Stimulated activated naive CD4-positive, alpha-beta T cell treated with Interleukin-2 at 50 U/mL for 16 hours (primary cell): ENCODE measurements at places on chromosomes 2 and 18.
A peak's percentile ranks its signal among the peaks of the same experiment; 100 is the strongest.

DNA sequence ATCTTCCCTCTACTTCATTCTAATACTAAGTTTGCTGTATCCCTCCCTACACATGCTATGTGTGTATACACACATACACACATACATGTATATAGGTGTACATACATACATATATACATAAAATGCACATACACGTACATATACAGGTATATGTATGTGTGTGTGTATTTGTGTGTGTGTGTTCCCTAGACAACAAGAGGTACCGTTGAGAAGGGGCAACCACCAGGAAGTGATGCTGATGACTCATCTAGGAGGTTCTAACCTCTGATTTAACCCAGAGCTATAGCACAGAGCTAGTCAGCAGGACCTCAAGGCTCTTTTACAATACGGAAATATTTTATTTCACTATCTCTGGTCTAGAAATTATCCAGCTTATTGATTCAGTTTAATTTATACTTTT lies 139.2 kb downstream of the LAMA3 start:
- DNase-seq, result peak; percentile 31

DNA sequence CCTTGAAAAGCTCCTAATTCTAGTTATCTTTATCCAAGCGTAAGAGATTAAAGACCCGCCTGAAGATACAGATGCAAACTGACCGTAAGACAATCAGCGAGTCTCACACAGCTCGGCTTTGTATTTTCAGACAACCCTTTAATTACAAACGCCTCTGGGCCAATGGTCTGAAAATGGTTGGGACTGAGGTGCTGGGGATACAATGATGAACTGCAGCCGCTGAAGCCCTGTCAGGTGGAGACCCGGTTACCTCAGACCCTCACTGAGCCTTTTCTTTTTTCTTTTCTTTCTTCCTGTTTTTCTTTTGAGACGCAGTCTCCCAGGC lies 715 bp upstream of the CFAP36 start:
- no peak for DNase-seq

- DNase-seq, result no peak
These were observed 85.7 kb downstream of the COPS8 start for GRCh38 chr2:237171396-237171795.

GRCh38 chr2:70716131-70716743 lies 51.8 kb downstream of the ADD2 start:
- DNase-seq, result no peak

DNA sequence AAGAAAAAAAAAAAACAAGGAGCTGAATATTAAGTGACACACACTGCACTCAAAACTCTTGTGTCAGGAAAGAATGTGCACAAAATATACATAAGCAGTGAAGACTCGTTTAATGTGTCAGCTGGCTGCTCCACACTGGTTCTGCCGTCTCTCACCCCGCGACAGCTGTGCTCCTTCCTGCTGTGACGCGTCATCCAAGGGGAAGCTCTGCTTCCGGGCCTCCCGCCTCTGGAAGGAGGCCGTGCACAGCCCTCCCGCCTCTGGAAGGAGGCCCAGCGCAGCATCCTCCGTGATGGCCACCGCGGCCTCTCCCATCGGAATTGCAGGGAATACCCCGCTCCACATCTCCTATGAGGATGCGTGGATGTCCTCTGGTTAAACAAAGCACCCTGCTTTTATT lies 151.0 kb downstream of the HDAC4 start:
- no peak for DNase-seq

DNA sequence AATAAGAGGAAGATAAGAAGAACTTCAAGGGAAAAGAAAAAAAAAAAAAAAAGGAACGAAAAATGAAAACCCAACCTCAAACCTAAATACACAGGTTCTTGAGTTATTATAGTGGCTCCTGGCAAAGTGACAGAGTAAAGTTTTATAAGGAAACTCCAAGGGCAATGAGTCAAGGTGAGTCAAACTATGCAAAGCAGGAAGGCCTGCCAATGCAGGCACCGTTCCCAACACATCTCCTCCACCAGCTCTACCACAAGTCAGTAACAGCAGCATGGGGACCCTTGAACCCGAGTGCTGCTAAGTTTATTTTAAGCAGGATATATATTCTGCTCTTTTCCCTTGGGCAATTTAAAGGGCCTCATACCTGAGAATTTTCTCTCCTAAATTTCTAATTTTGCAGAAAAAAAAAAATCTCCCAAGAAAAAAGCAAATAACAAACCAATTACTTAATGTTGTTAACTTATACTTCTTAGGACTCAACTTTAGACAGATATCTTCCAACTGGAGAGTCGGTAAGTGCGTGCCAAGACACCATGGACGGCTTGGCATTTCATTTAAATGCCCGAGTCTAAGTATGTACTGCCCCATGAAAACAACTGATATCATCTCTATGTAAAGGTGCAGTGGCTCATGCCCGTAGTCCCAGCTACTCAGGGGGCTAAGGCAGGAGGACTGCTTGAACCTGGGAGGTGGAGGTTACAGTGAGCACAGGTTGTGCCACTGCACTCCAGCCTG lies 75.7 kb upstream of the TFCP2L1 start:
- DNase-seq, result no peak
